CD8-positive, alpha-beta T cell (primary cell): ENCODE measurements at places on chromosomes 11 and 22.

GRCh38 chr11:103994094-103994493 is 42.3 kb upstream of the DDI1 start:
- no peak for DNase-seq

DNA sequence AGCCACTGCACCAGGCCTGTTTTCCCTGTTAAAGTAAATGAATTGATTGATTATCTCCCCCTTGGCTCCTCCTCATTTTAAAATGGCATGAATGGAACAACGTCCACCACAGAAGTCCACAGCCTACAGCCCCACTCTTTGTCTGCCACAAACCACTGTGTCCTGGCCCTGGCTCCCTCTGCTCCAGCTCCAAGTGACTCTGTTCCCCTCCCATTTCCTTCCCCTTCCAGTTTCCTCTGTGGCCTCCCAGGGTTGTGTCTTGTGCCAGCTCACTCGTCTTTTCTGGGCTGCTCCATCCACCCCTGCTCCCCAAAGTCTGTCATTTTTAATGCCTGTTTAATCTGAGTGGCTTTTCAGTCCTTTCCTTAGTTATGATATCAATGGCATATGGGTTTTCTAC is 52.4 kb upstream of the CD5 start:
- DNase-seq = no peak

DNA sequence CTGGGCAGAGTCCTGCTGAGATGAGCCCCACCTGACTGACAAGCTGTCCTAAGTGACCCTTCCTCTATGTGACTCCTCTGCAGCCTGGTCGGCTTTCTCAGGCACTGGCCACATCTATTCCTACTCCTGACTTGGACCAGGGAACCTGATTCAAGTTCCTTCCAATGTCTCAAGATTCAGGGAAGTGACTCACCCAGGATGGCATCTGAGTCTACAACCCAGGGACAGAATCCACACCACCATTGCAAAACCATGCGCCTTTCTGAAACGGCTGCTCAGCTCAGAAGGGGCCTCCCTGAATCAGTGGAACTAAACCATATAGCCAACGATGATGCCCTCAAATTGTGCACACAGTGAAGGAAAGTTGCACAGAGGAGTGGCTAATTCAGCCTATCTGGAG is 63.9 kb upstream of the CSNK2A3 start:
- DNase-seq = no peak

DNA sequence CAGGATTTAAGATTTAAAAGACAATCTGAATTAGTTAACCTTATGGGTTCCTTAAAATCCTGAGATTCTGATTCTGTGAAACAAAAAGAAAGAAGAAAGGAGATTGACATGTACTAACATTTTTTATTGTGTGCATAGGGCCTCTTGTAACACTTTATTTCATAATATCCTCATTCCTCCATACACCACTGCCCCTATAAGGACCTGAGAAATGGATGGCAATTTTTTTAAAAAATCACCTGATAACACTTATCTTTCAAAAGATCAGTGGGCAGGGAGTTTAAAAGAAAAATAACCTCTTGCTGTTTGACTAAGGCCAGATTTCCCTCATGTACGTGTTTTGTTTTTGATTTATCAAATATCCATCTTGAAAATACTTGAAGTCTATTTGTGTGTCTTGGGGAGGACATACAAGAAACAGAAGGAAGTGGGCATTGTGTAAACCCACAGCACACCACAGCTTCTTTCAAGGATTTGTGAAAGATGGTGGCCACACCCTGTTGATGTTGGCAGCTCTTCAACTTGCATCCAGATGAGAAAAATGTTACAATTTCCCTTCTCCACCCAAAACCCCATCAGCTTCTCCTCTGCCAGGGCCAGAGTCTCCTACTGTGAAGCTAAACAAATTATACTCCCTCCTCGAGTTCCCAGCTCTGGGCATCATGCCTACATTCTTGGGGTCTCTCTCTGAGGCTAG is 35.0 kb upstream of the MPEG1 start:
- no peak for DNase-seq

DNA sequence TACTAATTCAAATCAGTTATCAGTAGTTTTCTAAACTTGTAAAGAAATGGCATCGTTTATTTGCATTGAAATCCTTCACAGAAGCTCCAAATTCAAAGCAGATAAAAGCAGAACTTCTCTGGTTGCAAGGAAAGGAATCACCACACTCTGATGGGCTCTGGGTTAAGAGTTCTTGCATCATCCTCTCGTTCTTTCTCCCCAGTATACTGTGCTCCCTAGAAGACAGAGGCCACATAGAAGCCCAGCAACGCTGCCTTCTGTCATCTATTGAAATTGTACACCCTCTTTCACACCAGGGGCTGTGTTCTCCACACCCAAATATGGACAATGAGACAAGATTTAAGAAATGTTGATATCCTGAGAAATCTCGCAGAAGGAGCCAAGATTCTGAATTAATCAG is 29.3 kb downstream of the FAT3 start:
- DNase-seq = no peak

DNA sequence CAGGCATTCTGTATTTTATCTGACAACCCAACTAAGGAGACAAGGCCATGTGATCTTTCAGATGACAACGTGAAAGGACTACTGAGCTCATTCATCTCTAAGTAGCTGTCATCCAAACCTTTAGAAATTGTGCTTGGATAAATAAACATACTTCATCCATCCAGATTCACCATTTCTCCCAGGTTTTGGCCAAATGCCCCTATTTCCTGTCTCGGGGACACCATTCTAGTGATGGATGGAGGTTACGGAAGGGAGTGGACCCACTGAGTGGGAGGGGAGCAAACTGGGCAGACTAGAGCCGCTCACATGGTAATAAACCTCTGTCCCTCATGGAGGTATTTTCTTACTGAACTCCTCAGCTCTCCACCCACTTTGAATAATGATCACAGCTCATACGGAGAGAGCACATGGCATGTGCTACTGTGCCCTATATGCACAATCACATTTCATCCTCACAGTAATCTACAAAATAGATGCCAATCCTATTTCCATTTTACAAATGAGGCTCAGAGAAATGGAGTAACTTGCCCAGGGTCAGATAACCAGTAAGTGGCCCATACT is 114.4 kb downstream of the SLC1A2 start:
- DNase-seq = no peak

DNA sequence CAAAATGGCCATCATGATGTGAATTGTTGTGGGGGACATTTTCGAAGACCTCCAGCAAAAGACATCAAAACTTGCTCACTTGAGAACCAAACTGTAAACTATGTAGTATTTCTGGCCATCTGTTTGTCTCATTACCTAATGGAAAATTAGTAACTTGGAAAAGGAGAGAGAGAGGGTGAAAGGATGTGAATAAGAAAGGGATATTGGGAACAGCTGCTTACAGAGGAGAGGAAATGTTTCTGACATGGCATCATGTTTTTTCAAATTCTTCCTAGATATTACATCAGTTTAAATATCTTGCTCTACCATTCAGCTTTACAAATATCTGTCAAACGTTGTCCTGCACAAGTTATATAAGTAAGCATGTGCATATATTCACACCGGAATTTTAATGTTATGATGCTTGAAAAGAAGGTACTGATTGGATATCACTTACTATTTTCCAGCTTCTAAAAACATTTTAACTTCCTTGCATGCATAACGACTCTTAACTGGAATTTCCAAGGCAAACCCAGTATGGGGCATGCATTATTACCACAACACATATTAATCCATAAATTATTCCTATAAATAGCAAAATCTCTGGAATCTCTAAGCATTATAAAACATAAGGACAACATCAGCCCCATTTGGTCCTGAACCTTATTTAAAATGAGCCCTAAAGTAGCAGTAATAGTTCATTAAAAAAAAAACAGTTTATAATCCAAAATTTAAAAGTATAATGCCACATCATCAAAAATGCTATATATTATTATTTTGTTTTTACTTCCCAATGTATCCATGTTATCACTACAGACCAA is 20.0 kb downstream of the GUCY1A2 start:
- no peak for DNase-seq

DNA sequence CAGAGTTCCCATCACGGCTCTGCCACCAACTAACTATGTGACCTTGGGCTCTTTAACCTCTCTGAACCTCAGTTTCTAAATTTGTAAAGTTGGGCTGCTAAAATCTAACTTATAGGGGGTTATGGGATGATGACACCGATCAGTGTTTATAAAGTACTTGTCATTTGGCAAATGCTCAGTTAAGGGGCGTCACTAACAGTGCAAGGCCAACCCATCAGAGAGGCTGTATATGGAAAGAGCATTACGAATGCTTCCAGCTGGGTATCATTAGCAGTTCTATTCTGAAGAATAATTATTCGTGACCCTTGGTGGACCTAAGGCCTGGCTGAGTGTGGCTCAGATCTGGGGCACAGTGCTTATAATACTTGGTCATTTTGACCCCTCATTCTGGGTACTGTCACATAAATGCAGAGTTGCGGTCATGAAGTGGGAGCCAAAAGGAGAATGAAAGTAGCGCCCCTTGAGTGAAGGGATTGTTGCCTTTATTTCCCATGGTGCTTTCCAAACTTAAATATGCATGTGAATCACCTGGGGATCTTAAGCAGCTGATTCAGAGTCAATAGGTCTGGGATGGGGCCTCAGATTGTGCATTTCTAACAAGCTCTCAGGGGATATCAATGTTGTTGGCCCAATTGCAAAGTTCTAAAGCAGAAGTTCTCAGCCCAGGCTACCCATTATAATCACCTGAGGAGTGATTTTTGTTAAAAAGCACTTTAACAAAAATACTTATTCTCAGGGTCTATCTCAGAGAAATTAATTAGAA is 115.8 kb downstream of the CSNK2A3 start:
- DNase-seq = no peak

- DNase-seq = no peak
Observed at GRCh38 chr11:133946051-133946450, 10.7 kb downstream of the IGSF9B start.
